ENCODE measurements at places on chromosomes 1 and 21. TPM values are rescaled to one million over a fixed set of nuclear protein-coding genes. Genes with fewer than 3 reads are reported as not detected.

NUF2 gene
- 64.6 TPM for total RNA-seq

MTARC2 gene
- 0.64 TPM for total RNA-seq

ODF2L gene
- total RNA-seq = 13.7 TPM

L1TD1 gene
- not detected for total RNA-seq

BRDT gene
- not detected for total RNA-seq
